SK-N-DZ (cell line): ENCODE measurements at places on chromosomes 2 and 18.

GRCh38 chr2:233829193-233830110, 24.9 kb downstream of the HJURP start:
- no peak for DNase-seq

DNA sequence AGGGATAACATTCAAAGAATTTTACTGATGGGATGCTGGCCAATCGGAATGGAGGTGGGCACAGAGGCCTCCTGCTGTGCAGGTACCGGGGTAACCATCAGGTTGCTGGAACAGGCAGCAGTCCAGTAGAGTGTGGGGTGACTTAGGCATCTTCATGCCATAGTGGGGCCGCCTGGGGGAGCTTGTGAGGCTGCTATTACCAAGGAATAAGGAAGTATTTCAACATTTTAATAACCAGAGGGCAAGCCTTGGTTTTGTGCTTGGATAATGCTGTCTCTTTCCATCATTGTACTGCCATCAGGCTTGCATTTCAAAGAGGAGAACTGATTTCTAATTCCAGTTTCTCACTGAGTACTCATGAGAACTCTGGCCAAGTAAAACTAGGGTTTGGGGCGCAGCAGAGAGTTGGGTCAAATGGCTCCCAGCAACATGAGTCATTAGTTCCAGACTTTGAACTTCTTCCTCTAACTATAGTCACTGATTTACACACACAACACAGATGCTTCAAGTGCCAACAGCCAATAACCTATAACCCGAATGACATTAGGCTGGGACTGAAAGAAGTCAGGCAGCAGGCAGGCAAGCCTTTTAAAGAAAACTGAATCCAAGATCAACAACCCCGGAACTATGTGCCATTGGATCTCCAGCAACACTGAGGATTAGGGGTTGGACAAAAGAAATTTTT, 56.1 kb upstream of the FHL2 start:
- no peak for DNase-seq

GRCh38 chr2:100185105-100185504, 42.7 kb upstream of the AFF3 start:
- DNase-seq, result no peak

DNA sequence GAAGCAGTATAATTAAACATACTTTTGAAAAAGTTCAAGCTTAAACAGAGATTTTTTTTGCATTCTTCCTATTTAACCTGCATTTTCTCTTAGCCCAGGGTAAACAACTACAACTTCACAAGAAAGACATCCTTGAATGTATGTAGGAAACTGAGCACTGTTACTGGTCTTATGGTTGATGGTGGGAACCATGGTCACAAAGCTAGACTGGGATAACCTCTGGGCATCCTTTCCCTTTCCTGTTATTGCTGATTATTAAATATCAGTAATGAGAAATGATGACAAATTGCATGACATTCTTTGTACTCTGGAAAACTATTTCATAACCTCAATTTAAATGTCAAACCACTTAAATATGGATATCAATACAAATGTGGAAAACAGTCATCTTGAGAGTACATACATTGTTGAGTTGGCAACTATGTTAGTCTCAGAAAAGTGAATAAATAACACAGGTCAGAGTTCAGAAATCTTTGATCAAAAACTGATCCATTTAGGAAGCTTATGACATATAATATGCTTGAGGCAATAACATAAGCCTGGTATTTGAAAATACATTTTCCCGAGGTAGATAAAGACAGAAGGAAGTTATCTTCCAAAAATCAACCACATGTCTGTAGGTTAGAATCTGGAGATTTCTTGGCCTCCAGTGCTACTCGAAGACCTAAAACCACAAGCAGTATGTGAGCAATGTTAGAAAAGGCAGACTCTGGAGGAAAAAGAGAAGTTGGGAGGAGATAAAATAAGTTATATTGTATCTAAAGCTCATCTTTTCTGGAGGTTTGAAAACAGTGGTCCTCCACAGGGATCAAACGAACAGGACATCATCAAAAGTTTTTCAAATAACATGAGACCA, 65.2 kb upstream of the ST8SIA5 start:
- DNase-seq, result no peak

DNA sequence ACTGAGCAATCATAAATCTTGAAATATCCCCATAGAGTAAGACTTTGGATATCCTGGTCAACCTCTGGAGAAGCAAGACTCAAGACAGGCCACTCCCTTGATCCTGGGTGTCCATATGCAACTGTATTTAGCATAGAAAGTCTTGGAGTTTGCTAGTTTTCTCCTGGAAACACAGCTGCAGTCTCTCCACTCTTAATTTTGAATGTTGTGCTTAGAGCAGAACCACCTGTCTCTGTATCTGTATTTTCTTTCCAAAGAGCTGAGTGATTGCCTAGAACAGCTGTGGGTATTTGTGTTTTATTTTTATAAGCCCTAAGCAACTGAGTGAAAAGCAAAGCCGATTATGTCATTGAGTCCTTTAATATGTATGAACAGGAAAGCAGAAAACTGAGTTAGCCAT, 64.1 kb upstream of the ADAM23 start:
- no peak for DNase-seq

GRCh38 chr18:4412286-4412685, 42.8 kb downstream of the DLGAP1 start:
- DNase-seq, result no peak

GRCh38 chr2:218031771-218032257, 29.0 kb upstream of the TNS1 start:
- DNase-seq, result no peak
